NCI-H1694 (cell line): ENCODE measurements at places on chromosomes 13 and 19.
A peak's percentile ranks its signal among the peaks of the same experiment; 100 is the strongest.

GRCh38 chr19:40630571-40631160 lies 29.5 kb downstream of the LTBP4 start:
- no peak for DNase-seq

DNA sequence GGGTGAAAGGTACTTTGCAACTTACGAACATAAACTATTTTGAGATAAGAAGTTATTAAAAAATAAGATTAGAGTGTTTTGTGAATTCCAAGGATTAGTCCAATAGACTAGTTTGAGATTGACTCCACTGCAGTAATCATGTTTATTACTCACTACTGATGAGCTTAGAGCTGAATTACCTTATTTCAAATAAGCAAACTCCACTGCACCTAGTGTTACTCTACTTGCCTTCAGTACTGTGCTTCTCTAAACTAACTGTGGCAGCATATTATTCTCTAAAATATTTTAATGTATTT lies 111.7 kb downstream of the MIPEP start:
- no peak for DNase-seq

GRCh38 chr13:104595511-104595910 lies 1529.3 kb upstream of the SLC10A2 start:
- DNase-seq, result no peak

GRCh38 chr19:9947441-9947840 lies 11.1 kb upstream of the OLFM2 start:
- DNase-seq, result no peak

GRCh38 chr13:36288794-36289391 lies 8.7 kb downstream of the CCDC169 start:
- no peak for DNase-seq

DNA sequence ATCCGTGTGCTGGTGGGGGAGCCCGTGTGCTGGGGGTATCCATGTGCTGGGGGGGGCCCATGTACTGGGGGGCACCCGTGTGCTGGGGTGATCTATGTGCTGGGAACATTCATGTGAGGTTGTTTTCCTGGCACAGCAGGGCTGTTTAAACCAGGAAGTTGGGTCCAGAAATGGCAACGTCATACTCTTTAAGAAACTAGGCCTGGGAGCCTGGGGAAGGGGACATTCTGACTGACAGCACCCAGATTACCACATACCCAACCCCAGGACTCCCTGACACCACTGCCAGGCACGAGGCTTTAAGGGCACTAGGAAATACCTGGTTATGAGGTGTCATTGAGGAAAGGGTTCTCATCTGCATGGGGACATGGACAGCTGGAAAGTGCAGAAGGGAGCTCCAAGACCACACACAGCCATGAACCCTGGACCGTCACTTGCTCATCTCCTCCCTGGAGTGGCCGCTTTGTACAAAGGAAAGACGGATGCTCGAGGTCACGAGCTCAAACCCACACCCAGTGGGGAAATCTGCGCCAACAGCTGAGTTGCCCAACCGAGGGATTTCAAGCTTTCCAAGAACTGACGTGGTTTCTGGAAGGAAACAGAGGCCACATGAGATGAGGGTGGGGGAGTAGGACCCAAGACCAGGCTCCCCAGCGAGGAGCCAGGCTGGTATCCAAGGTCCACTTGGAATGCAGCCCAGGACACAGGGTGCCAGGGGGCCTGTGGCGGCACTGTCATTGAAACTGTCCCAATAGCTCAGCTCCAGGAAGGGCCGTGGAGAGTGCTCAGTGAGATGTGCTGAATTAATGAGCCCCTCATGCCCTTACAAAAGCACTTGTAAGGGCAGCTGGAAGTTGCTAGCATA lies 40.9 kb downstream of the RAB20 start:
- DNase-seq, result no peak

DNA sequence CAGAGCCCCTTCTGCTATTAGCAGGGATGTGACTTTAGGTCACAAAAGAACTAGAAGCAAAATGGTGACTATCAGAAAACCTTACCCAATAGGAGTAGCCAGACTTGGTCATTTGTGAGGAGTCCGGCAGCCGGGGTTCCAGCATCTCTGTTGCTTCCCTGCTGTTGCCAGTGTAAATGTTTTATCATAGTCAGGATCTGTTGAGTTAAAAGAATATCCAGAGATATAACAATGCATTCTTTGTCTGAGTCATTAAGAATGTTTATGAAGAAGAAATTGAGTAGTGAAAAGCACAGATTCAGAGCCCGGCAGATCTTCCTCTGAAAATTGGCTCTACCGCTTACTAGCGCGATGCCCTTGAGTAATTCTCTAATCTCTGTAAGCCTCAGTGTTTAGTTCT lies 84.2 kb downstream of the COL4A2 start:
- no peak for DNase-seq

- no peak for DNase-seq
These were observed 532.0 kb downstream of the GPC6 start for GRCh38 chr13:93758575-93758974.

DNA sequence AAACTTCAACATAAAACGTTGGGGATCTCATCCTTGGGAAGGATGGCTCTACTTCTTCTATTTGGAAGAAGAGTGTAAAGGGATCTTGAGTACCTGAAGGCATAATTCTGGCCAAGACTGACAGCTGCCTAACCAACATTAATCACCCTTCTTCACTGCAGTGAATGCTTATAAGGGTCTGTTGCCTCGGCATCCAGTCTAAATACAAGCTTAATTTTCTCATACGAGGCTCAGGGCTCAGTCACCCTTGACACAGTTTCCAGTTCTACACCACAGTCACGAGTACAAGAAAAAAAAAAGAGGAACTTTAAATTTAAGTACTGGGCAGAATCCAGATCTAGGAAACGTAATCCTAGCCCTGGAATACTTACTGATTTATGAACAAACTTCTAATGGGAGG lies 9.0 kb downstream of the FPR3 start:
- DNase-seq, result no peak

DNA sequence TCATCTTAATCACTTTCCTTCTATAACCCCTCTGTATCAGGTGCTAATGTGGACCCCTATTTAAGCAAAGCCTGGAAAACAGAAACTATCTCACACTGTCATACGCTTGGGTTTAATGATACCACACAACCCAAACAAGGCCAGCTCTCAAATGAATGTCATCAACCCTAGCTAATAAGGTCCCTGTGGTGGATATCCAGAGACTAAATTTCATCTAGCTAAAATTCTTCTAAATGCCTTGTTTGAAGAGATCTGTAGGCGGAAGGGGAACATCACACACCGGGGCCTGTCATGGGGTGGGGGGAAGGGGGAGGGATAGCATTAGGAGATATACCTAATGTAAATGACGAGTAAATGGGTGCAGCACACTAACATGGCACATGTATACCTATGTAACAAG lies 95.5 kb downstream of the FOXO1 start:
- DNase-seq, result no peak

DNA sequence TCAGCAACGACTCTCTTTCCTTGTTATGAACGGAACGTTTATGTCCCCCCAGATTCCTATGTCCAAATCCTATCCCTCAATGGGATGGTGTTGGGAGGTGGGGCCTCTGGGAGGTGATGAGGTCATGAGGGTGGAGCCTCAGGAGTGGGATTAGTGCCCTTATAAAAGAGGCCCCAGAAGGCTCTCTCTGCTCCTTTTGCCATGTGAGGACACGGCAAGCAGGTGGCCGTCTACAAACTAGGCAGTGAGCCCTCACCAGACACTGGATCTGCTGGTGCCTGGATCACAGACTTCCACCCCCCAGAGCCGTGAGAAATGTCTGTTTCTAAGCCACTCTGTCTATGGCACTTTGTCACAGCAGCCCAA lies 53.2 kb downstream of the EPS15L1 start:
- DNase-seq, result no peak

GRCh38 chr19:44845612-44846454 lies at the start of gene NECTIN2:
Gene NECTIN2, plus strand, starts transcription at chr19:44846297. Its CDS starts 229 bp downstream, at chr19:44846526.
- peak; percentile 96 for DNase-seq

DNA sequence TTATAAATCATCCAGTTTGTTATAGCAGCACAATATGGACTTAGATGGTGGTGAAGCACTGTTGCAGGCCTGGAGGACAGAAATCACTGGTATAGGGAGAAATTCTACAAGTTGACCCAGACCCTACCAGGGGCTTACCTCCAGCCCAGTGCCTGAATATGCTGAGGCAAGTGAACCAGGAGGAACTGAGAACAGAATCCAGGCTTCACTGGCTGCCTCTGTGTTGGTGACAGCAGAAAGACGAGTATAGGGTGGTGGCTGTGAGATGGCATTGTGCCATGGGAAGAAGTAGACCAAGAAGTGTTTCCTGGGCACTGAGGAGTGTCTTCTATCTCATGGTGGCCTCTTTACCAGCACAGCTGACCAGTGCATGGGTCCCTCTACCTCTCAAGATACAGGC lies 15.9 kb upstream of the EID2 start:
- DNase-seq, result no peak

DNA sequence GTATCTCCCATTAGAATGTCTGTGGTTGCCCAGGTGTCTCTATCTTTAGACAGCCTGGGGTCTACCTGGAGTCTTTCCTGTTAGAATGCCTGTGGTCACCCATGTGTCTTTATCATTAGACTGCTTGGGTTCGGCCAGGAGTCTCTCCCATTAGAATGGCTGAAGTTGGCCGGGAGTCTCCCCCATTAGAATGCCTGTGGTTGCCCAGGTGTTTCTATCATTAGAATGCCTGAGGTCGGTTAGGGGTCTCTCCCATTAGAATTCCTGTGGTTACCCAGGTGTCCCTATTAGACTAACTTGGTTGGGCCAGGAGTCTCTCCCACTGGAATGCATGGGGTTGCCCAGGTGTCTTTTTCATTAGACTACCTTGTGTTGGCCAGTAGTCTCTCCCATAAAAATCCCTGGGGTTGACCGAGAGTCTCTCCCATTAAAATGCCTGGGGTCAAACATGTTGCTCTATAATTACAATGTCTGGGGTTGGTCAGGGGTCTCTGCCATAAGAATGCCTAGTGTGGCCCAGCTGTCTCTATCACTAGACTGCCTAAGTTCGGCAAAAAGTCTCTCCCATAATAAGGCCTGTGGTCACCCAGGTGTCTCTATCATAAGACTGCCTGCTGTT lies 1448.7 kb downstream of the UQCRFS1 start:
- DNase-seq, result no peak

DNA sequence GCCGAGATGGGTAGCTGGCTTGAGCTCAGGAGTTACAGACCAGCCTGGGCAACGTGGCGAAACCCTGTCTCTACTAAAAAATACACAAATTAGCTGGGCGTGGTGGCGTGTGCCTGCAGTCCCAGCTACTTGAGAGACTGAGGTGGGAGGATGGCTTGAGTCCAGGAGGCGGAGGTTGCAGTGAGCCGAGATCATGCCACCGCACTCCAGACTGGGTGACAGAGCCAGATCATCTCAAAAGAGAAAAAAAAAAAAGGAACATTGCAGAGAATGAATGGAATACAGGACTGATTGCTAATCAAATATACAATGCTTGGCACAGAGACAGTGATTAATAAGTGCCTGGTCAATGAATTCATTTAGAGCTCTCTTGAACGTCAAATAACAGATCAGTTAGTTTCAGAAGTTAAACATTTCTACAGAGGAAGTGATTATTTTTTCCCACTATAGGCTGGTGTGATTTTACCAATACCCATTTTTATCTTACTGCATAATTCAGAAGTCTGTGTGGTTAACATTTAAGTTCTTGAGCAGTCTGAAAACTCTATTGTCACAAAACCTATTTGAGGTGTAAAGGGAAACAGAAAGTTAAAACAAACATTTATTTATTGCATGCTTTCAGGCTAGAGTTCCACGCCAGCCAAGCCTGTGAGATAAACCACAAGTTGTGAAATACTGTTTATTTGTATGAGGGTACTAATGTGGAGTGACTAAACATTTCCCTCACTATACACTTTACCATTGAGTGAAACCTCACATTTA lies 7.7 kb upstream of the TBC1D4 start:
- no peak for DNase-seq

GRCh38 chr19:56476651-56477428 lies at the start of gene ZNF667:
Gene ZNF667, minus strand, starts transcription at chr19:56477345. Its CDS starts 14,975 bp downstream, at chr19:56462370.
- DNase-seq, result no peak

GRCh38 chr13:26957182-26957581 lies 196.6 kb upstream of the GPR12 start:
- no peak for DNase-seq

- no peak for DNase-seq
These were observed 700 bp downstream of the ZNF816 start for GRCh38 chr19:52961981-52962380.

- no peak for DNase-seq
These were observed 5.8 kb upstream of the DMKN start for GRCh38 chr19:35519291-35519690.

- DNase-seq, result no peak
These were observed 30.7 kb upstream of the CSNK1A1L start for GRCh38 chr13:37136187-37136586.

DNA sequence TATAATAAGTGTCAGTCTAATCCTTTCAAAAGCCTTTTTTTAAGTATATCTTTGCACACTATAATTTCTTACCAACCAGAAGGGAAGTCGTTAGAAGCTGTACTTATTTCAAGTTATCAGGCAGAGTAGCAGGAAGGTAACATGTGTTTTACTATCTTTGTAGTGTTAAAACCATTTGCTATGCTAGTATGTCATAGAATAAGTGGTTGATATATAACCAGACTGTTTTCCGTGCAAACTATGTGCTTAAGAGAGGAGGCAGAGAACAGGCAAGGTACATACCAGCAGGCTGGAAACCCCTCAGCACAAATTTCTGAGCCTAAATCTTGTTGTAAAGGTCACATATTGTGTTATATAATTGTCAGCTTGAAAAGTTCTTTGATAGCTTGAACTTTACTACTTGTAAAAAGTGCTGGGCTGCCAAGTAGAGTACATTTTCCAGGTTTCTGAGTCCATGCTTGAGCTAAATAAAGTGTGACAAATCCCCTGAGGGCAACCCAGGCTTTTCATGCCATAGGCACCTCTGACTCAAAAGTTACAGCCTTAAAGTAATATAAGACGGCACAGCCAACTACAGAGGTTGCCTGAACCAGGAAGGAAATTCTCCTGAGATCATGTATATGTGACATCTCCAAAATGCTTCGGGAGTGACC lies 1297.4 kb downstream of the PCDH9 start:
- no peak for DNase-seq

DNA sequence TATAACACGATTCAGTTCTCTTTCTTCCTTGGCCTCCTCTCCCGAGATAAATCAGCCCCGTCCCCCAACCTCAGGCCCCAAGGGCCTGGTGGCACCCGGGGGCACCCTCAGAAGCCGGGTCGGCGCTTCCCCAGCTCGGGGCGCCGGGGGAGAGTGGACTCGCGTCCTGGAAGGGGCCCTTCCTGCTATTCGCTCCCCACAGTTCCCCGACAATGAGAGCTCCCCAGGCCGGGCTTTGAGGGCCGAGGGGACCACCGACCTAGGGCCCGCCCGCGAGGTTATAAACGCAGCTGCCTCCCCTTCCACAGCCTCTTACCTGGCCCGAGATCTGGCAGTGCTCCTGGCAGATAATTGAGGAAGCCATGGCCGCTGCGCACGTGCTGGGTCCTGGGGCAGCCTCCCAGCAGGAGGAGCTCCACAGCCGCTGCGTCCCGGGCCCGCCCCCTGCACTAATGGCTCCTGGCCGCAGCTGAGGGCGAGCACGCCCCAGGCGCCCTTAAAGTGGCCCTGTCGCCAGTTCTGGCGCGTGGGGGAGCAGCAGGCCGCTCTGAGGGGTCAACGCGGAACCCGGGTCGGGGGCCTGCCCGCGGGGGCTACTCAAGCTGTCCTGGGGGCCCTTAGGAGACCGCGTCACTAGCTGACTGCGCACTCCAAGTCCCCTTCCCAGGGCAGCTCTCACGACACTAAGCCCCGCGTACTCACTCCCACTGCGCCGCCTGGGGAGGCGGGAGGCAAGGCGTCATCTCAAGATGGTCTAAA lies at the start of gene SOHLH2:
TSS of gene SOHLH2 (minus strand) at position 394 of the 759 bp plus-strand sequence. CDS start at position 364, 30 bp downstream.
- no peak for DNase-seq
